ENCODE measurements at places on chromosomes 1 and 21.
A peak's percentile ranks its signal among the peaks of the same experiment; 100 is the strongest.

- DNase-seq = no peak
Observed at GRCh38 chr1:15627343-15627988, 10.2 kb downstream of the DDI2 start.

GRCh38 chr1:24387636-24388175, 25.9 kb downstream of the STPG1 start:
- no peak for DNase-seq

GRCh38 chr1:40309374-40310128, 7.5 kb downstream of the COL9A2 start:
- no peak for DNase-seq

- no peak for DNase-seq
Observed at GRCh38 chr21:16912075-16912474, 600.8 kb upstream of the CXADR start.

- DNase-seq = no peak
Observed at GRCh38 chr21:40067751-40068150, 200.5 kb downstream of the PCP4 start.

DNA sequence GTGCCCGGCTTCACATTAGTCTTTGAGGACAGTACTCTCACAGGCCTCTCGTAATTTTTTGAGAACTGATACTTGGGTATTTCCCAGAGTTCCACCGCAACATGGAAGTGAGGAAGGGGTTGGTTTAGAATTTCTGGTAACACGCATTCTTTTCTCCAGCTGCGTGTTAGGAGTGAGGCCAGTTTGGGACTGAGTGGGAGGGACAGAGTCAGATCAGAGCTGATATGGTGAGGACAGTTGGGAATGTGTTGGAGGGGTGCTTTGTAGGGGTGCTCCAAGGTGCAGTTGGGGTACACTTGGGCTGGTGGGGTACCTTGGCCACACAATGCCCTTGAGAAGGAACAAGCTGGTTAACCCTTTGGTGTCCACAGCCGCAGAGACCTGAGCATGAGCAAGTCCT, 6.7 kb downstream of the FBXO6 start:
- no peak for DNase-seq

DNA sequence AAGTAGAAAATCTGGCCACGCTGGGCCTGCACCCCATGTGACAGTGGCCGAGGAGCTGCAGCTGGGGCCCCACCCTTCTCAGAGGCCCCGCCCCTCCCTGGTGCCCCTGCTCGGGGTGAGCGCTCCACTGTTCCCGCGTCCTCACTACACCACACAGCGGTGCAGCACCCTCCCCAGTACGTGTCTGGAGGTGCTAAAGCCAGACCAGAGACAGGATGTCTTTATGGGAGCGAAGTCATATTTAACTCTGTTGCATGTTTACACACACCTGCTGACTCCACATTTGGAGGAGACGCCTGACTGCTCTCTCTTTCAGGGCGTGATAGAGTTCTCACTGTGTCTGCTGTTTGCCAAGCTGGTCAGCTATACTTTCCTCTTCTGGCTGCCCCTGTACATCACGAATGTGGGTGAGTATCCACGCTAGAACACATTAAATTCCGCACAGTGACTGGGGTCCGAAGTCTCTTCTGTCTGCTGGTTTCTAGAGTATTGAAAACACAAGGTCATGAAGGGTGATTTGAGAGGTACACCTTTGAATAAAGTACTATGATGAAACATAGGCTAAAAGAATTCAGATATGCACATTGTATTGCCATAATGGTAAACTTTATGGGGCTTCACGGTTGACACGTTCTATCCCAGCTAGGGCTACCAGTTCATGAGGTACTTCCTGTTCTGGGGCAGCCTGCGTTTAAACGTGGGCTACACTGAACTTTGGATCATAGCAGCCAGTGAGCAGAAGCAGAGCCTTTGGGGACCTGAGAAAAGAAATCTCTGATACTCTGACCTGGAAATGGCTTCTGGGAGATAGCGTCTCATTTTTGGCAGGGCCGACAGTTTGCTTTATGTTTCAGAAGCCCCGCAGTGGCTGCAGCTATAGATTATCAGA, 48.4 kb downstream of the SLC37A1 start:
- DNase-seq = no peak

- DNase-seq = no peak
Observed at GRCh38 chr1:232182236-232182635, 447.7 kb downstream of the SIPA1L2 start.

- no peak for DNase-seq
Observed at GRCh38 chr1:88021529-88021928, 662.5 kb upstream of the PKN2 start.

- DNase-seq = no peak
Observed at GRCh38 chr1:89978755-89979154, 16.2 kb upstream of the ZNF326 start.

GRCh38 chr21:32612999-32613337, 791 bp upstream of the CFAP298 start:
- DNase-seq = no peak

GRCh38 chr1:24930260-24931145, at the start of gene RUNX3:
TSS of gene RUNX3 (minus strand) at chr1:24930276. CDS start at chr1:24929868, 408 bp downstream.
- peak; percentile 22 for DNase-seq

- DNase-seq = peak; percentile 46
Observed at GRCh38 chr1:117622726-117623125, 16.9 kb downstream of the TENT5C start.

- DNase-seq = no peak
Observed at GRCh38 chr1:221264848-221265247, 385.6 kb downstream of the HLX start.

DNA sequence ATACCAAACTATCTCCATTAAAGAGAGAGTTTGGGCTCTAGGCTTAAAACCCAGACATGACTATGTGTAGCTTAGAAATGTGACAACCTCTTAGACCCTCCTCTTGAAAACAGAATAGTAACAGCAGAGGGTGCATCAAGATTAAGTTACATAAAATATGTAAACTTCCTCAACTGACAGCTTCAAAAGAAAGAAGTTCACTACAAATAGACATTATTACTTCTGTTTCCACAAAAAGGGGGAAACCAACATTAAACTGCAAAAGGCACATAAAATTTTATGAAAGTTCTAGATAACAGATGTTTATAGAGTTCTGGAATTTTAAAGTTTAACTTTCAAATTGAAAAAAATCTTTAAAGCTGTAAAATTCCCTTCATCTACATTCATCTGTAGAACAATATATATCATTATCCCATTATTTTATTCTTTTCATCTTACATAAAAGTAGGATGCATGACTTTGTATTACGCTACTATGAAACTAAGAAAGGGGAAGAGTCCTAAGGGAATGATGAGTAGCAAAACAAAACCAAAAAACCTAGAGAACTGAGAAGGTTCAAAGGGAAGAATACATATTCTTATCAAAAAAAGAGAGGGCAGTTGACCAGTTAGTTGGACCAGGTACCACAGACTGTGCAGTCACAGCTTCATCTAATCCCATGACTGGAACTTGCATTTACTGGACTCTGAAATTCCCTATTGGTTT, 177.0 kb downstream of the SIPA1L2 start:
- no peak for DNase-seq

DNA sequence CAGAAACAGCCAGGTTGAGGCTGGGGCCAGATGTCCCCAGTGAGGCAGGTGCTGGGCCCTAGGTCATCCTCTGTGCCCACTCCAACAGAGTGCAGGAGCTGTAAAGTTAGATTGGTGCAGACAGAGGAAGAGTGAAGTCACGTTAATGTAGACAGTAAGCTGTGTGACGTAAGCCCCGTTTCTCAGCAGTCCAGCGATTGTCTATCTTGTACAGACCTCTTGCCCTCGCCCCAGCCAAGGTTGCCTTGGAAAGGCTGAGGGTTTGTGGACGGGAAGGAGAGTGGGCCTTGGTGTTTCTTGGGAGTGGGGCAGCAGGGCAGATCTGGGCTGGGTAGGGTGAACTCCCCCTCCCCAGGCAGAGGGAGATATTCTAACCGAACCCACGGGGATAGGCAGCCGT, 13.5 kb downstream of the FAAH start:
- no peak for DNase-seq

- no peak for DNase-seq
Observed at GRCh38 chr1:223811634-223812101, 34.1 kb downstream of the TP53BP2 start.

- DNase-seq = no peak
Observed at GRCh38 chr1:189696297-189696696, 781.4 kb downstream of the BRINP3 start.

Measured in gastrocnemius medialis (tissue), 4 donors.